Right ventricle myocardium inferior (tissue), 1 donor: ENCODE measurements at places on chromosomes 7 and 10. TPM values are rescaled to one million over a fixed set of nuclear protein-coding genes. Genes with fewer than 3 reads are reported as not detected.

The EPDR1 gene
- 55.1 TPM for total RNA-seq

The ZP3 gene
- 0.46 TPM for total RNA-seq

The WDR11 gene
- 10.8 TPM for total RNA-seq

The PTPRN2 gene
- 1.6 TPM for total RNA-seq

The MBL2 gene
- total RNA-seq: not detected

The CRHR2 gene
- 0.35 TPM for total RNA-seq

DNA sequence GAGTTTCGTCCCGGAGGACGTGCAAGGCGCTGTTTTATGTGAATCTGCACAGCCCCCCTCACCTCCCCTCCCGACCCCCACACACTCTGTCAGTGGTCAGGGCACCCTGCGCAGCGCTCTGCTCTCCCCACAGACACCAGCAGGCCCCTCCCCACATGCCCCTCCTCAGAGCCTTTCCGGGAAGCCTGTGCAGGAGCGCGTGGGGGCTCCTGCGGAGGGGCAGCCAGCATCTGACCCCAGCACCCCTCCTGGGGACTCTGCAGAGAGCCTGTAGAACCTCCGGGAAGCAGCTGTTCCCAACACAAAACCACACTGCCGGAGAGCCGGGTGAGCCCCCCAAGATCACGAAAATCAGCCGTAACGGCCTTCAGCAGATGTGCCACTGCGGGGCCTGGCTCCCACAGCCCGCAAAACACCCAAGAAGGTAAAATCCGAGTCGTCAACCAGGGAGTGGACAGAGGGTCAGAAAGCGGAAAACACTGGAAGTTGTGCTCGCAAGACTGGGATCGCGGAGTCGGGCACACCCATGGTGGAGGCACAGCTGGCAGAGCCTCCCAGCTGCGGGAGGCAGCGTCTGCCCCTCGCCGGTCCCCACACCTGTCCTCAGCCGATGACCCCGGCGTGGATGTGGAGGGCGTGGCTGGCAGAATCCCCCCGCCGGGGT, 53.8 kb upstream of the PDGFA start:
- DNase-seq: peak; percentile 4

- no peak for DNase-seq
These were observed 6.9 kb downstream of the NOLC1 start for GRCh38 chr10:102159051-102159597.

DNA sequence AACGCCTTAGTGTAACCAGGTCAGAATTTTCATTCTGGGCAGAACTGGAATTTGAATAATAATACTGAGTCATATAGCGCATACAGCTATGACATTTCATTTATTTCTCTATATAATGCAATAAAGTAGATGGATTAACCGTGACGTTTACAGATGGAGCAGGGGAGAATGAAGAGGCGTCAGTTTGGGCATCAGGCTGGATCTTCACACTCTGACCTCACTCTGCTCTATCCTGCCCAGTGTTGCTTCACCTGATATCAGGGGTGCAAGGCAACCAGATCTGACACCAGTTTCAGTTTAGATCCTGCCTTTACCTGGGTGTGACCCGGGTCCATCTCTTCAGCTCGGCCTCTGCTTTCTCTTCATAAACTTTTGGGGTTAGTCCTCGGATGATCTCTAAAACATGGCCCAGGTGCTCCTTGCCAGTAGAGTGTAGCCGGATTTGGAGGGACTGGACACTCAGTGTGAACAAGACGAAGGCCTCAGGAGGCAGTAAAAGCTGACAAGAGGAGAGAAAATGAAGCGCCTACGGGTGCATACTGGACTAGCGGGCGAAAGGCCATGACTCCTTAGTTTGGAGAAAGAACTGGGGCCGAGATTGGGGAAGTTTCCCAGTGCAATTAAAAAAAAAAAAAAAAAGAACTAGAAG, 1.4 kb upstream of the ZYX start:
- no peak for DNase-seq

DNA sequence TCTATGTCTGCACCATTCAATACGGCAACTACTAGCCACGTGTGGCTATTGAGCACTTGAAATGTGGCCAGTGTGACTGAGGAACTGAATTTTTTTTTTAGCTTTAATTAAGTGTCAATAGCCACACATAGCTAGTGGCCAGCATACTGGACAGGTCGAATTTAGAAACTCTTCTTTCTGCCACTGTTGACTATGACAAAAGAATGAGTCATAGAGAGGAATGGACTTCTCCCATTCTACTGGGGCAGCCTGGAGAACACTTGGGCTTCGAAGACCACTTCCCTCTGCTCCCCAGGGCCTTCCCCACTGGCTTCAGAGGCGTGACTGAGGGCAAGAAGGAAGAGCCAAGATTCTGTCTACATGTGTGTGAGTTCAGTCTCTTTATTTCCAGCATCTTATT, 137.5 kb downstream of the SNX10 start:
- DNase-seq: no peak
